ENCODE measurements at places on chromosomes 5 and 9.

DNA sequence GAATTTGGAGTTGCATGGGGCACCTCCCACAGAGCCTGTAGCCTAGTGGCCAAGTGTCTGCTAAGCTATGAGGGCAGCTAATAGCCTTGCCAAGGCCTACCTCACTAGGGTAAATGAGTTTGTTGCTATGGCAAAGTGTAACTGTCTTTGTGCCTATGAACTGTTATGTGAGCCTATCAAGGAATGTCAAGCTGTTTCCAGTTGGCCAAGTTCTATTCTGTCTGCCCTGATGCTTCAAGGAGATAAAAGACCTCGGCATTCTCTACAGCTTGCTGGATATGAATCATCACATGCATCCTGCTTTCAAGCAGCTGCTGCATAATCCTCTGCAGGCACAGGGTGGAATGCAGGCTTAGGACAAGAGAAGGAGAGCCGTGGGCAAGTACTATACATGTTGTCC lies 69.8 kb upstream of the CCDC112 start:
- peak; percentile 99 for DNase-seq

- DNase-seq, result no peak
Observed at GRCh38 chr5:60794691-60795090, 49.4 kb downstream of the ELOVL7 start.

- DNase-seq, result peak; percentile 61
Observed at GRCh38 chr5:55232271-55232984, 980 bp downstream of the CCNO start.

DNA sequence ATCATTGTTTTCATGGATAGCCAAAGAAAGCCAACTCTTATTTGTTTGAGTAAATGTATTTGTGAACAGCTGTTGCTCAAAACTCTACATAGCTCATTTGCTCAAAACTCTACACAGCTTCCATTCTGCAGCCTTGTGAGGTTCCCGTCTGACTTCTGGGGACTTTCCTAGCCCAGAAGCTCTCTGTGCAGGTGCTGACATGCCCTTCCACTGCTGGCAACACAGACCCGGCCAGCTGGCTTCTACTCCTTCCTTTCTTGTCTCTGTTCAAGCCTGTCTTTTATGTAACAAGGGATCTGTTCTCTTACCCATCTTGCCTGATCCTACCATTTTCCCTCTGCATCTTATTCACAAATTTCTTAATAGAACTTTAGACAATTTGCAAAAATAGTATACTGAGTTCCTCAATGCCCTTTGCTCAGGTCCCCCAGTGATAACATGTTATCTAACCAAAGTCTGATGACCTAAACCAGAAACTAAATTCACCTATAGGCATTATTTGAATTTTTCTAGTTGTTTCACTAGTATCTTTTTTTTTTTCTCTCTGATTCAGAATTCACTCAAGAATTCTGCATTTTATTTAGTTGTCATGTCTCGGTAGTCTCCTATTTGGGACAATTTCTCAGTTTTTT lies 556.5 kb upstream of the SEMA6A start:
- no peak for DNase-seq

DNA sequence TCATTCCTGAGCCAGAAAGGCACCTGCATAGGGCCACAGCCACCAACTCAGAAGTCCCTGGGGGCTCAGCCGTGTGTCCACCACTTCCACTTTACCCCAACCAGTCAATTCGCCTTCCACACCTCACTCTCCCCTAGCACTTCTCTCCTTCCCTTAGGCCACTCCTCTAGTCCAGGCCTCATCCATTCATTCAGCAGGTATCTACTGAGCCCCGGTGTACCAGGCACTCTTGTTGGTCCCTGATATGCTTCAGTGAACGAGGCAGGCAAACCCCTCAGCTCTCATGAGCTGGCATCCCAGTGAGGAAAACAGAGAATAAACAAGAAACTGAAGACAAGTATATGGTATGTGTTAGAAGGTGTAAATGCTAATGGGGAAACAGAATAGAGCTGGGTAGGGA lies 28.7 kb downstream of the NDUFA8 start:
- no peak for DNase-seq

DNA sequence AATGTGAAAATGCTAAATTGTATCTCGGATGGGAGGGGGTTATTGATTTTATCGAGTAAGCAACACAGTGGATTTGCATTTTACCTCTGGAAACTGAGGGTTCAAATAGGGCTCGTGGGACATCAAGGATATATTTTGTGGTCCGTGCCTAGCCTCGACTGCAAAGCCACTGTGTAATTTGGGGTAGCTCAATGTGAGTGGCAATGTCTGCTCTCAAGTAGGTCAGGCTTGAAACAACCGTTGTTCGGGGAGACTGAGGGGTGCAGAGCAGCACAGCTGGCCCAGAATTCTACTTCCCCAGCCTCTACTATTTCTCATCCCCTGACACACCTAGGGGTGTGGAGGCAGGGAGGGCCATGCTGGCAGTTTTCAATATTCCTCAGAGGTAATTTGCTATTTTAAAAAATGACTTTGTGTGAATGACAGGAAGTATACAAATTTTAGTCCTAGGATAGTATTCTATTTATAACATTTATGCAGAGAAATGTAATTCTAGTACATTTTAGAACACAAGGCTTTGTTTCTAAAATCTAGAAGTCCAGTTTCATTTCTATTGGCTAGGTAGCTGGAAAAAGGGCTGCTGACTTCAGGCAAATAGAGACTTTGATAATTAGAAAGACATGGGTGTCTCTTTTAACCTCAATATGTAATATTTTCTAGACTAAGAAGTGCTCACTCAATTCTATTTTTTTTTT lies 1.4 kb upstream of the DAB2 start:
- DNase-seq, result no peak

- peak; percentile 80 for DNase-seq
Observed at GRCh38 chr5:59039296-59040023, 456.6 kb downstream of the RAB3C start.

- DNase-seq, result no peak
Observed at GRCh38 chr5:116814626-116815385, 240.2 kb upstream of the SEMA6A start.

GRCh38 chr5:175856408-175857100 lies 14.8 kb upstream of the CPLX2 start:
- no peak for DNase-seq

GRCh38 chr9:121558473-121558872 lies 58.8 kb upstream of the GGTA1 start:
- DNase-seq, result no peak

DNA sequence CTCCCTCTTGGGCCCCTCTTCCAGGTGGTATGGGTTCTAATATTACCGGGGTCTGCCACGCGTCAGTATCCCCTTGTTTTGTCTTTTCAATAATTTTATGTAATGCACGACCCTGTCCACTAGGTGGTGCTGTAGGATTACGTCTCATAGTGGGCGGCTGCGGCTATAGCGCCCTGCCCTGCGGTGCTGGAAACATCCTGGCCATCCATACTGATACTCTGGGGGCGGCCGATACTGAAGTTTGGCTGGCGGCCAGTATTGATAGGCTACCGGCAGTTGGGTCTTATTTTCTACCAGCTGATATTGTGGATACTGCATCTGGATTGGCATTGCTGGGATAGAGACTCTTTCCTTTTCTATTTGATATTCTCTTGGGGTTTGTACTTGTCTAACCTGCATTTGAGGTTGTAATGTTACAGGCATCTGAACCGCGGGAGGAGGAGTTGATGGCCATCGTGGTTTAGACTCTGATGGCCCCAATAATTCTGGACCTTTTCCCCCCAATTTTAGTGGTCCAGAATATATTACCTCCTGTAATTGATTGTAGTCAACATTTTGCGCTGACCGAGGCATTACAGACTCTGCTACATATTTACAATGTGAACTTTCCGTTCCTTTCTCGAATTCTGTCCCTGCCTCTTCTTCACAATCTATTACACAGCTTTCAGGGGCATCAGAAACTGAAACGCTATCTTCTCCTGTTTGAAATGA lies 3.3 kb upstream of the TMEM141 start:
- DNase-seq, result peak; percentile 59

DNA sequence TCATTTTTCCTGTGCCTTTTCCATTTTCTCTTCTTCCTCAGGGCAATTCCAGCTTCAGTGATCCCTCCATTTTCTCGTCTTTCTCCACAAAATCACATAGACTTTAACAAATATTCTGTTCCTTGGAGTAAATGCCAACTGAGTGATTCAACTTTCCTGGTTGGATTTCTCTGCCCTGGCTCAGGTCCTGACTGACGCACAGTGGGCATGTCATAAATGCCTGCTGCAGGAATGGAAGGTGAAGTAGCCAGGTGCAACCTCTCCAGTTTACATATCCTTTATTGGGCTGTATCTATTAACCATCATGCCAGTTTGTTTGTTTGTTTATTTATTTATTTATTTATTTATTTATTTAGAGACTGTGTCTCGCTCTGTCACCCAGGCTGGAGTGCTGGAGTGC lies 95.1 kb downstream of the MEF2C start:
- DNase-seq, result peak; percentile 77

GRCh38 chr5:115330830-115331229 lies 34.4 kb upstream of the CCDC112 start:
- no peak for DNase-seq

DNA sequence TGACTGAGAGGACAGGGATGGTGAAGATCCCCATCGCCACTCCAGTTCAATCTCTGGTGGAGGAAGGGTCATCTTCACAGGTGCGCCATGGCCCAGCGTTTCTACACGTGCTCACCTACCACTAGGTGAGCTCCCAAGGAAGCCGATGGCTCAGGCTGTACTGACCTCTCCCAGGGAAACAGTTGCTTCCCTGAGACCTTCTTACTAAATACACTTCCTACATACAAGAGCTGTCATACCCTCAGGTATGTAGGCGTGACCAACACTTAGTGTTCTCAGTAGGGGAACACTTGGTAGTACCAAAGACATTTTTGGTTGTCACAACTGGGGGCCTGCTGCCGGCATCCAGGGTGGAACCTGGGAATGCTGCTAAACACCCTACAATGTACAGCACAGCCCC lies 75.2 kb downstream of the TENT4A start:
- no peak for DNase-seq

DNA sequence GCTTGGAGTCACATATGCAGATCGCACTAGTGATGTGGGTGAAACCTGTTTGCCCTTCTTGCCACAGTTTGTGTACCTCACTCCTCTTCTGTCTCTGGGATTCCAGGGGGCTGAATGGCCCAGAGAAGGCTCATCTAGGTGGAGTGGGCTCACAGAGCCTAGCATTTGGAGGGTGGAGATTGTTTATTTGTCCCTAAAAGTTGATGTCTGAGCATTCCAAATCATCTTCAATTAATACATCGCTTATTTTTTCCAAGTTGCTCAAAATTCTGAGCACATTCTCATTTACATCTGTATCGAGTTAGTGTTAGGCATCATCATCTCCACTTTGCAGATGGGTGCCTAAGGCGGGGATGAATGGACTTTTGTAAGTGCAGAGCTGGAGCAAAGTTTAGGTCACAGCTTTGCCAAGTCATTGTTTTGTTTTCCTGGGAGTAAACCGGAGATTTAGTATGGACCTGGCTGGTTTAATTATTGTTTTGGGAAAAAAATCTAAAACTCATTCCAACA lies 2.0 kb downstream of the ABL1 start:
- peak; percentile 53 for DNase-seq

DNA sequence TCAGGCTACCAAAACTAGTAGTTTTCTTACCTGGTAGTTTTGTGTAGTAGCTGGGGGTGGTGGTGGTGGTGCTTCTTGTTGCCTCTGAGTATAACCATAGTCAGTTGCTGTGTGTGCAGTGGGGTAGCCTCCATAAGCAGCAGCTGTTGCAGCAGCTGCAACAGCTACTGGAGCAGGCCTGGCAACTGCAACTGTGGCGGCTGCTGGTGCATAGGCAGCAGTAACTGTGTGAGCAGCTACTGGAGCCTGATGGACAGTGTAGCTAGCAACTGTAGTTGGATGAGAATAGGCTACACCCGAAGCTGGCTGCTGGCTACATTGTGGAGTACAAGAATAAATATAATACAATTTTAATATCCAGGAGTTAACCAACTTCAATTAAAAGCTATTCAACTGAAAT lies 24.7 kb downstream of the ZFR start:
- no peak for DNase-seq

DNA sequence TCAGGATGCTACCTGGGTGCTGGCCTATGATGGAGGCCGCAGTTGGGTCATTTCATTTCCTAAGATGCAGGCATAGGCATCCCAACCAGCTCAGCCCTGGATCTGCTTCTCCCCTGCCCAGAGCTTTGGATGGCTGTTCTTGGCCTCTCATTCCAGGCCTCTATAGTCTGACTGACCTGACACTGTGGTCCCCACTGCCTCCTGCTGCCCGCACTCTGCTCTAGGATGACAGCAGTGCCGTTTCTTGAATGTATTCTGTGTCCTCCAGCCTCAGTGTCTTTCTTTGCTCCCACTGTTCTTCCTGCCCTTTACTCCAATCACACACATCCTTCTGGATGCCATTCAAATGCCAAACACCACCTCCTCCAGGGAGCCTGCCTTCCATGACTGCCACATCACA lies 235.7 kb downstream of the HSPA4 start:
- DNase-seq, result no peak

- no peak for DNase-seq
Observed at GRCh38 chr5:38892363-38892762, 46.6 kb downstream of the OSMR start.

DNA sequence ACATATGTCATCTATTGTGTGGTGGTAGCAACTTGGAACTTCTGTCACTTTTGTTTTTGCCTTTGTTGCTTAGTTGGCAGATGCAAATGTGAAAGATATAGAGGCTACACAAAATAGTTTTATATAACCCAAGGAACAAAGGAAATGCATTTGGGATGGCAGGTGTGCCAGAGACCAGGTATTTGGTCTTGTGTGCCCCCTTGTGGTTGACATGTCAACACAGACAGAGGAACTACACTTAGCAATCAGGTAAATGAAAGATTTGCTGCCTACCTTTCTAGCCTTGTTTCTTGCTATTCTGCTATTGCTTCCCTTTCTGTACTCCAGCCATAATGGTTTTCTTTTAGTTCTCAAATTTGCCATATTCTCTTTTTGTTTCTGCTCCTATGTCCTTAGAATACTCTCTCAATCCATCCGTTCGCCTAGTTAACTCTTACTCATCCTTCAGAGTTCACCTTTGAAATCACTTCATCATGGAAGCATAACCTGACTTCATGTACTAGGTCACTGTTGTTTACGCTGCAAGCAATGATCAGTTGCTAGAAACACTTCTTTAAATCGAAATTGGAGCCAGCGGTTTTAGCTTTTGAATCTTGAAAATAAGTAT lies 119.5 kb downstream of the TRPM3 start:
- DNase-seq, result peak; percentile 53

GRCh38 chr5:73284220-73284795 lies 111.3 kb downstream of the TMEM174 start:
- DNase-seq, result no peak

DNA sequence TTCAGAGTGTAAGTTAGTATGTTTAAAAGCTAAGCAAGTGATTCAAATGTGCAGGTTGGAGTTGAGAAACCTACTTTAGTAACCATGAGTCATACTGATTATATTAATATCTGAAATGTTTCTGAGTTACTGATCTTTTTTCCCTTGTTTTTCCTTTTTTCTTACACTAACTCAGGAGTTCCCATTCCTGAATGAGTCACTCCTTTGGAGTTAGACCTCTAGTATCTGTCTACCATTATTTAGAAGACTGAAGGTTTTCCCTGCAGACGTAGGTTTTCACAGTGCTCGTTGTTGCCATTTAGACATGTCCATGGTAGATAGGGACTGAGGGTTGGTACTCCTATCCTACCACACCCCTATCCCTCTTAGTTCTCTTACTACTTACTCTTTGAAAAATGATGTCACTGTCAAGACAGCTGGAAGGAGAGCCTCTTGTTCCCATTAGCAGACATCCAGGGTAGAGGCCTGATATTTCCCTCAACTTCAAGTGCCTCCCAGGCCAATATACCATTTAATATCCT lies 20.2 kb downstream of the OCLN start:
- peak; percentile 80 for DNase-seq

GRCh38 chr5:176201811-176202210 lies 36.4 kb upstream of the SIMC1 start:
- DNase-seq, result no peak

All from M059J (cell line).